ENCODE measurements at places on chromosomes 2 and 18.

DNA sequence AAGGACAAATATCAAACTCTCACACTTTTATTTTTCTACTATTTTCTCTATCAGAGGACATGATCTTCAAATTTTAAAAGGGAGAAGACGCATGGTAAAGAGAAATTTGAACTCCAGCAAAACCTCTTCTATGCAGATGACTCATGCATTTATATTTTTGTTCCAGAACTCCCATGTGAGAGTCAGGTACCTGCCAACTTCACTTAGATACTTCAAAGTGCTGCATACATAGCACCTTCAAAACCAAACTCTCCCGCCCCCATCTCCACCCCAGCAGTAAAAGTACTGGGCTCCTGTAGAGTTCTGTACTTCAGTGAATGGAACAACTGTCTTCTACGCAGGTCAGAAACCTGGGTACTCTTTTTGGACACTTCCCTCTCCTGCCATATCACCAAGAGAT is 398.3 kb downstream of the TGIF1 start:
- no peak for DNase-seq

- no peak for DNase-seq
Measured at GRCh38 chr2:234754126-234754525, 197.7 kb upstream of the SH3BP4 start.

DNA sequence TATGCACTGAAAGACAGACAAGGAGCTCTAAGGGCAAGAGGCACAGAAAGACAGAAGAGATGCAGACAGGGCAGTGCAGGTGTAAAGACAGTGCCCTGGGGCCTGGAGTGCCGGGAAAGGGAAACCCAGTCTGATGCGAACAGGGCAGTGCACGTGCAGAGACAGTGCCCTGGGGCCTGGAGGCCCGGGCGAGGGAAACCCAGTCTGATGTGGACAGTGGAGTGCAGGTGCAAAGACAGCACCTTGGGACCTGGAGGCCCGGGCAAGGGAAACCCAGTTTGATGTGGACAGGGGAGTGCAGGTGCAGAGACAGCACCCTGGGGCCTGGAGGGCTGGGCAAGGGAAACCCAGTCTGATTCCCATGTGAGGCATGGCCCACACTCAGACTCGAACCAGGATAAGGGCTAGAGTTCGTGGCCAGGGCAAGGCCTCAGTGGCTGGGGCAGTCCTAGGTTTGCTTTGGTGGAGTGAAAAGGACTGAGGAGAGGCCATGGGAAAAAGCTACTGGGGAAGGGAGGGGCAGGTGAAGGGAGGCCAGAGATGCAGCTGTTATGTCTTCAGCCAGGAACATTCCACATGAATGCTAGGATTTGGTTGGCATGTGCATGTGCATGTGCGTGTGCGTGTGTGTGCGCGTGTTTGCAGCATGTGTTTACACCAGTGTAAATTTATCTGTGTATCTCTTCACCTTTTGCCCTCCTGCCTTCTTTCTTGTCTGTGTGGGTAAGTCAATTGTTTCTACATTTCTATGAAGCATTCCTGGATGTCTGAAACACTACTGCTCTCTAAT is 39.1 kb upstream of the DNMT3A start:
- no peak for DNase-seq

DNA sequence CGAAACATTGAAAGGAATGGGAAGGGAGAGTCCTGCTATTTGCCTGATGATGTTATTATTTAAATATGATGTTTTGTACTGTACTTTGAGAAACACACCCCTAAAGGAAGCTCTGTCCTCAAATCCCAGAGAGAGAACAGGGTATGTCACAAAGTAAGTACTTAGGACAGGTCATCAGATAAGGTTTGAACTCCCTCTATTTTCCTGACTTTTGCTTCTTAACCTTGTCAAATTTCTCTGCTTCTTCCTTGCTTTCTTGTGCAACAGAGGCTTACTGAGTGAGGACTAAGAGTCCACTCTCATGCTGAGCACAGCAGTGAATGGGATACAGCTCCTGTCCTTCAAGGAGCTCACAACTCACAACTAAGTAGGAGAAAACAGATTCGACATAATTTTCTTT is 3.7 kb downstream of the DGUOK start:
- DNase-seq: no peak

DNA sequence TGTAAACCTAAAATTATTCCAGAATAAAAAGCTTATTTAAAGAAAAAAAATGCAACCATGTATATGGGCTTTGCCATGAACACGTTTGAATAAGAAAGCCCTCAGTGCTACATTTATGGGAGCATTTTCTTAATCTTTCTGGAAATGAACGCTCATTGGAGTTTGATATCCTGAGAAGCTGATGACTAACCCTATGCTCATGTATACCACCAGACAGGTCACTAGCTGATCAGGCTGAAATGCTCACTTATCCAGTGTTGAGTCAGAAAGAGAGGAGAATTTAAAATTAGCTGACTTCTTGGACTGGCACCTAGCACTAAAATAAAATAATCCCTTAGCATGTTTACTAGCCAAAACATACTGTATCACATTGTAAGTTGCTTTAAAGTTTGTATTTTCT is 254.9 kb upstream of the SIX3 start:
- no peak for DNase-seq

Measured in stimulated activated CD4-positive, alpha-beta T cell treated with anti-CD3 and anti-CD28 coated beads, Interleukin-2, amount 100 ng/mL, for 48 hours (primary cell).